ENCODE measurements at places on chromosomes 7 and 10.

DNA sequence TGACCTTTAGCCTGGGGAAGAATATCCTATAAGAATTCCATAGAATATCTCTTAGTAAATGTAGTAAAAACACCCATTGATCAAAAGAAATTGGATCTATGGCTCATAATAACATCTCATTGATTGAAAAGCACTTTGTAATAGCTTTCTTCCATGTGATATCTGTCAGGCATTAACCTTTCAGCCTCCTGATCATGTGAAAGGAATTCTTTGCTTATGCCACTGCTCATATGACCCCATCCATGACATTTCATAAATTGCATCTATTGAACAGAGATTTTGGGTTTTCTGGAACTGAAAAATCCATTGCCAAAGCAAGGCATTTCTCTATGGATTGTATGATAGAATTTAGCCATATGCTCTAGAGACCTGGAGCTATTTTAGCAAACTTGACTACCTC is 519.3 kb upstream of the PFKP start:
- no peak for DNase-seq

- DNase-seq: no peak
Observed at GRCh38 chr10:109275960-109276359, 647.4 kb downstream of the XPNPEP1 start.

GRCh38 chr7:154638286-154638685 is 364.6 kb downstream of the PAXIP1 start:
- no peak for DNase-seq

DNA sequence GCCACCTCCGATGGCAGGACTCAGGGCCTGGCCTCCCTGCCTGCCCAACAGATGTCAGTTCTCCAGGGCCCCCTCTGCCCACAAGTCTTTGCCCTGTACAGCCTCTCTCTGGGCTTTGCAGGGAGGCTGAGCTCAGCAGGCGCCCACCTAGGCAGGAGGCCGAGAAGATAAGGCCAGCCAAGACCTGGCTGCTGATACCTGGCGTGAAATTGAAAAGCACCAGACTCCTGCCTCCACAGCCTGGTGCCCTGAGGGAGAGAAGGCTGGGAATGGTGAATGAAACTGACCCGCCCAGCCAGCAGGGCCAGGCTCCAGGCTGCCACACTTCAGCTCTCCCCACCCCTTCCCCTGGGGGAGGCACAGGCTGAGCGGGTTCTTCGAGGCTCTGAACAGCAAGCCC is 145.8 kb downstream of the CDH23 start:
- no peak for DNase-seq

GRCh38 chr10:119663866-119664698 is 12.9 kb downstream of the BAG3 start:
- DNase-seq: no peak

DNA sequence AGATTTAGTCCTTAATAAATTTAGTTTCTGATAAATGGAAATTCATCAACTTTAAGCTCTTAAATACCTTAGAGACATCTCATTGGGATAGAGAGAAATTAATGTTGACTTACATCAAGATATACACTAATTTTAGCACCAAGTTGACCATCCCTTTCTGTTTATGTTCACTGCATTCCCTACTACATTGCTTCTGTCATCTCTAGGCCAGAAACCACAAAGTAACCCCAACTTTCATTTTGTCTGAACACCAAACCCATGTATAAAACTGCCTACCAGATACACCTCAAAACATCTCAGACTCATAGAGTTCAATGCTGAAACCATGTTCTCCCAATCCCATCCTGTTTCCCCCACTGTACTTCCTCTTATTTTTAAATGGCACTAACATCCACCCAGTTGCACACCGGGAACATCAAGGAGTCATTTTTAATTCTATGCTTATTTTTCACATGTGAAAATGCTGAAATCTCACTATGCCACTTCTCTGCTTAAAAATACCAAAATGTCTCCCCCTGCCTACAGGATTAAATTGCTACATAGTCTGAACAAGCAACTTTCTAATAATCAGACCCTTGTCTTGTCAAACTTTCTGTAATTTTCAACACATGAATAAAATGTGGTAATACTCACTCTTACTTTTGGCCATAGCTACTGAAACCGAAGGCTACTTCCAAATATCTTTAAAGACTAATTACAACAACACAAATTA is 201.6 kb downstream of the SEMA3D start:
- DNase-seq: no peak

DNA sequence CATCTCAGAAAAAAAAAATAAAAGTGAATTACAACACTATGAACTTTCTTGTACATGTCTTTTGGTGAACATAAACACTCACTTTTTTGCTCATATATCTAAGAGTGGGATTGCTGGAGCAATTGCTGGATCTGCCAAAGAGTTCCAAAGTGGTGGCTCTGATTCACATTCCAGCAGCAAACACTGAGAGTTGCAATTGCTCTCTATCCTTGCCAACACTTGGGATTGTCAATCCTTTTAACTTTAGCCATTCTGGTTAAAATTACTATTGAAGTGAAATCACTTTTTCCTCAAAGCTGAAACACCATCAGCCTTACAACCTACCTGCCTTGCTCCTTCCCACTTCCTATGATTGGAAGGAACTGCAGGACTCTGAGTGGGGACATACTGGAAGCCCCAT is 70.7 kb downstream of the CDHR3 start:
- no peak for DNase-seq

GRCh38 chr7:128911423-128912031 is 1.0 kb upstream of the KCP start:
- DNase-seq: no peak

GRCh38 chr10:113384181-113384580 is 168.7 kb upstream of the HABP2 start:
- no peak for DNase-seq

GRCh38 chr7:112540839-112541577 is 60.2 kb downstream of the LSMEM1 start:
- DNase-seq: no peak

DNA sequence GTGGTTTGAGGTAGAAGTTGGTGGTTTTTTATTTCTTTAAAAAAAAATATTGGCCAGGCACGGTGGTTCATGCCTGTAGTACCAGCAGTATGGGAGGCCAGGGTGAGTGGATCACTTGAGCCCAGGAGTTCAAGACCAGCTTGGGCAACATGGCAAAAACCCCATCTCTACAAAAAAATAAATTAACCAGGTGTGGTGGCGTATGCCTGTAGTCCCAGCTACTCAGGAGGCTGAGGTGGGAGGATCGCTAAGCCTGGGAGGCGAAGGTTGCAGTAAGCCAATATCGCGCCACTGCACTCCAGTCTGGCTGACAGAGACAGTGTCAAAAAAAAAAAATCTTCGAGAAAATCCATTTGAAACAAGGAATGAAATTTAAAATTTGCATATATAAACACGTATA is 1.1 kb downstream of the IL2RA start:
- no peak for DNase-seq

DNA sequence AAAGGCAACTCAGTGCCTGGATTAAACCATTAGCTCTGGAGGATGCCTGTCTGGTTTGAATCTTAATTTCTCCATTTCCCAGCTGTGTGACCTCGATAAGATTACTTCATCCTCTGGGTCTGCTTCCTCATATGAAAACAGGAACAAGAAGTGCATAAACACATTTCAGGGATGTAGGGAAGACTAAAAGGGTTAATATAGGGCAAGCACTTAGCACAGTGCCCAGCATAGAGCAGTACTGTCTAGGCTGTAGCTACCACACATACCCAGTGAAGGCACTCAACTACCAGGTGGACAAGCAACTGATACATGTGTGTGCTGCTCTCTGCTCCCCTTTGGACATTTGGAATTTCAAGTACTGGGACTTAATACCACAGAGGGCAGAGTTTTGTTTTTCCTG is 85.4 kb downstream of the KCNMA1 start:
- DNase-seq: no peak

- no peak for DNase-seq
Observed at GRCh38 chr7:142960955-142961512, 1.1 kb downstream of the KEL start.

- no peak for DNase-seq
Observed at GRCh38 chr7:114181280-114181679, 233.3 kb upstream of the FOXP2 start.

GRCh38 chr10:103750836-103751235 is 104.5 kb downstream of the SH3PXD2A start:
- DNase-seq: no peak

GRCh38 chr10:10613656-10614244 is 403.9 kb upstream of the CELF2 start:
- DNase-seq: no peak

DNA sequence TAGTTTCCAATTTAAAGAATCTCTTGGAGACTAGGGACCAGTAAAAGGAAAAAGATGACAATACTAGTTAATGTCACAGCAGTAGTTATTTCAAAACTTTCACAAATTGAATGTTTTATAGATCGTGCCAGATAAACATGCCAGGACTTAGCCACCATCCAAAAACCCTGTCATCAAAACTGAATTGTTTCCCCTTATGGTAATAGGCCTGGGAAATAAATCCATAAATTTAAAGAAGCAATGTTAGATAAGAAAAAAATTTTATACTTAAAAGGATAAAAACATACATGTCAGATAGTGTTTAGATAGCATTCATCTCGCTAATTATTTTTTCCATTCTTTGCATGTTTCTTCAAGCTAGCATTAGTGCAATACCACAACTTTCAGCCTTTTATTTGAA is 71.2 kb downstream of the SUGCT start:
- no peak for DNase-seq

DNA sequence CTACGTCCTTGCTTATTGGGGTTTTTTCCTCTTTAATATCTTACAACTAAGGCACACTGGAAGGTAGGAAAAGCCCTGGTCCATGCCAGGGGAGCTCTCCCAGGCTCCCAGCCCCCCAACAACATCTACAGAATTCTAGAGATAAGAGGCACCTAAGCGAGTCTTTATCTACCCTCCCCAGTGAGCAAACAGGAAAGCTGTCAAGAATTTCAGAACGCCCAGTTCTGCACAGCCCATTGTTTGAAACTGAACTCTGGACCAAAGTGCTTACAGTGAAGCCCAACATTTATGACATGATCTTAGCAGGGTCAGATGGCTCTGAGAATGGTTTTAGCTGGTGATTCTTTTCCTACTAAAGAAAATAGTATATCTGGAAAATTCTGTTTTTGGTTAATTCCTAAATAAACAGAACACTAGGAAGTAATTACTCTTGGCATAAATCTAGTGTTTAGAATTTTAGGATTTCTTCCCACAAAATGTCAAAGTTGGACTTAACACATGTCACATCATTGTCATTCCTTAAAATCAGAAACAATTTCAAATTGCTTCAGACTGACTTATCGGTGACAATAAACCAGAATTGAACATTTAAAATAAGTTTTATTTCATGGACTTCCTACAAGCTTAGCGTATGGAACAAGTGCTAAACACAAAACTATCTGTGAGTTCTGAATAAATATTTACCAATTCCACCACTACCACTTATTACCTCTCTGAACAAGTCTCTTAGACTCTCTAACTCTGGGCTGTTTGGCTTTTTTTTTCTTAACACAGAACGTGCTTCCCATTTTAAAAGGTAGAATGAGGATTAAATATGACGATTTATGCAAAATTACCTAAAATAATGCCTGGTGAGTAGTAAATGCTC is 31.3 kb upstream of the RNF32 start:
- DNase-seq: no peak

- no peak for DNase-seq
Observed at GRCh38 chr10:49309691-49310411, 10.9 kb downstream of the C10orf71 start.

All from non-pigmented ciliary epithelial cell (primary cell).